ENCODE measurements at places on chromosomes 6 and 20.

DNA sequence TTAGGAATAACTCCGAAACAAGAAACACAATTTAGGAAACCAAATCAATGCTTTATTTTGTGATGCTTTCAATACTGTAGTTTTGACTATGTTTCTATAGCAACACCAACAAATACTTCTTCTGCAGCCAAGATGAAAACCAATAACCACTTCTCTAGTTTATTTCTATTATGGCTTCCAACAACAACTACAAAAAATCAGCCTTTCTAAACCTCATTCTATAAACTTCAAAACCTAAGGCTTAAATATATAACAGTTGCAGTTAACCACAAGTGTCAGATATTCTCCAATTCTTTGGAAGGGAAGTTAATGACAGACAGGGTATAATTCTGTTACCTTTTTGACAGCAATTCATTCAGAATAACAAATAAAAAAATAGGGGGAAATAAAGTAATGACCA lies 80.9 kb downstream of the EPB41L2 start:
- no peak for DNase-seq

DNA sequence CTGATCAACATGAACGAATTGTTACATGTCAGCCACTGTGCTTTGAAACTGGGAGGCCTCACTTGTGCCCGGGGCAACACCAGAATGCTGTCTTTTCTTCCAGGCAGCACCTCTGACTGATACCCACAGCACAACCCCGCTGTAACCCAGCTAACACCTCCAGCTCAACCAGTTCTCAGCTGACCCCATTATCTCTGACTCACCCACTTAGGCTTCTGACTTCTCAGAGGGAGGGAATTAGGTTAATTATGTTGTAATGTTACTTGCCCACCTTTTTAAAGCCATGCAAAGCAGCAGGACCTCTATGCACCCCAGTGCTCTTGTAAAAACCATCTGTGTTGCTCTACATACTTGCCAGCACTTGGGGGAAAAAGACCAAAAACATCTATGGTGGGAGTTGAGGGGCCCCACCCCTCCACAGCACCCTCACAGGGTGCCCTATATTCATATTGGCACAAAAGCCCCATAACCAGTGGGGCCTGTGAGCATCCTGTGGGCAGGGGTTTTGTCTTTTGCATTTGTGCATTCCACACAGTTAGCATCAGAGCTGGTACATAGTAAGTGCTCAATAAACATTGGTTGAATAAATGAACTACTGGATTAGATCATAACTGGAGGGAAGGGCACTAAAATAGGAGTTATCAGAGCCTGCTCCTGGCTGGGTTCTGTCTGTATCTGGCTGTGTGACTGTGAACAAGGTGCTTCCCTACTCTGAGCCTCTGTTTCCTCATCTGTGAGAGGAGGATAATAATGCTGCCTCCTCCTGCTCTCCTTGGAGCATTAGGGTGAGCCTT lies 22.3 kb downstream of the BNIP5 start:
- DNase-seq = no peak

DNA sequence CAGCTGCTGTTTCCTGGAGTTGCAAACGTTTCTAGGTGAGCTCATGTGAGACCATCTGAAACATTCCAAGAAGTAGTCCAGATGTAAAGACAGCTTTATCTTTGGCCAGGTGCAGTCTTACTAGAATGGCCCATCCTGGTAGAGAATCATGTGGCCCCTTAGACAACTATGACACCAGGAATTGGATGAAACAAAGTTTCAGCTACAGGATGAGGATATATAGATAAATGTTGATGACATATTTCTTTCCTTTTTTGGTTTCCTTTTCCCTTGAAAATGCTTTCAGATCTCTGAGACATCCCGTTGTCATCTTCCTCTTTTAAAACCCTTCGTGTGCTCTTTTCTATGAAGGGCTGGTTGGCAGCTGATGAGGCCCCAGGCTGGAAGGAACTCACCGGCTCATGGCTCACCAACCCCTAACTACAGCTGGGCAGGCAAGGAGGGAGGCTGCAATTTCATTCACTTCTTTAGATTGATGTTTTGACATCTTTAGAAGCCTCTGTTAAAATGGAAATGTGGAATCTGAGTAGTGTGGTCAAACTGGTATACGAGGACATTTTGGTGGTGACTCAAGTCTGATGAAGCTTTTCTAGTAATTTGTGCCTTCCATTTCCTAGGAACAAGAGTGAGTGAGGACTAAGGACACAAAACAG lies 167.9 kb upstream of the TNFAIP3 start:
- no peak for DNase-seq

DNA sequence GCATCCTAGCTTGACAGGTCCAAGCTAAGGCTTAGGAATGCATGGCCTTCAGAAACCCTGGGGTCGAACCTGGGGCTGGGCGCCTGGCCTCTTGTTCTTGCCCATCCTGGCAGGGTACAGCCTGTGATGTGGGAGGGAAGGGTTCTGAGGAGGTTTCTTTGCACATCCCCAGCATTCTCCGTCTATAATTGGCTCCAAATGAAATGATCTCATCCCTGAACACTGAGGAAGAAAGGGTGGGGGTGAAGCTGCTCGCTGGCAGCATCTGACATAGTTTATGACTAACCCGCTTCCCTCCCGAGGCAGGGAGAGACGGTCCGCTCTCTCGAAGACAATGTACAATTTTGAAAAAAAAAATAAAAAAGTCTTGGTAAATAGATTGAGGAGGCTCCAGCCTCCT lies 67.1 kb upstream of the ZNFX1 start:
- no peak for DNase-seq

- no peak for DNase-seq
These were observed 312.8 kb upstream of the SULF2 start for GRCh38 chr20:48098099-48098498.
